Right hindlimb (tissue), 1 donor: ENCODE measurements at places on chromosomes 3 and 15.
A peak's percentile ranks its signal among the peaks of the same experiment; 100 is the strongest.

GRCh38 chr15:68658151-68658550 is 79.4 kb downstream of the CORO2B start:
- peak; percentile 71 for DNase-seq

DNA sequence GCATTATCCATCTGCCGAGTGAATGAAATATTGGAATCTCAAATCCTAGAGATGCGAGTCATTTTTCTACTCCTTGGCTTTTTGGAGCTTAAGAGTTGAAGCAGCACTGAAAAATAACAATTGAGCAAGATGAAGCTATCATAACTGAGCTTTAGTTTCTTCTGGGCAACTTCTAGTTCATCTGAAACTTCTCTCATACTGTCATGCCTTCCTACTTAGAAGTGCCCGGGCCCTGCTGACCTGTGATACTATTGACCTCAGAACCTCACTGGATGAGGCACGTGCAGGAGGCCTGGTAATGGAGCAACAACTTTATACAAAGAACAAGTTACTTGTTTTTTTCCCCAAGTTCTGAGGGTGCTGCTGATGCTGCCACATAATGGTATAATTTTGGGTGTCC is 48.5 kb upstream of the P3H2 start:
- DNase-seq: no peak

GRCh38 chr3:32958509-32958908 is 7.1 kb downstream of the CCR4 start:
- no peak for DNase-seq

DNA sequence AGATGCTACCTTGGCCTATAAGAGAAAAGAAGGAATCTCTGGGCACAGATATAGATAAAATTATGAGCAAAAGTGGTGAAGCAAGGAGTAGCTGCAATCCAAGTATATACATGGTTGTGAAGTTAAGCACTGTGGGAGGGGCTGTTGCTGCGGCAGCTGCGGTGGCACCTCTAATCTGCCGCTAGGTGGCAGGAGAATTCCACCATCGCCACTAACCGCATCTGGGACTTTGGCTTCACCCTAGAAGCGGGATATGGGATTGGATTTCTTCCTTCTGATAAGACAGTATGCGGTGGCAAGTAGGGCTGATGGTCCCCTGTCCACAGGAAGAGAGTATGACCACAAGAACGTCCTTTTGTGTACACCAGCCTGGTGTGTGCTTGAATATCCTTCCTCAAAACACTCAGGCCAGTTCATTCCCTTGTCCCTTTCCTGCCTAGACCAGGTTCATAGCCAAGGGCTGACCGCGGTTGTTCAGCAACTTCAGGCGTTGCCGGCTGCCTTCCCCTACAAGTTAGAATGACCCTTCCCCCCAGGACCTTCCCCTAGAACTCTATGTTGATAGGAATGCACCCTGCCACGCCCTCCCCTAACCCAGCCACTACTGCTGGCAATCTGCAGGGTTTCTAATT is 5.1 kb downstream of the MAGEL2 start:
- peak; percentile 77 for DNase-seq

DNA sequence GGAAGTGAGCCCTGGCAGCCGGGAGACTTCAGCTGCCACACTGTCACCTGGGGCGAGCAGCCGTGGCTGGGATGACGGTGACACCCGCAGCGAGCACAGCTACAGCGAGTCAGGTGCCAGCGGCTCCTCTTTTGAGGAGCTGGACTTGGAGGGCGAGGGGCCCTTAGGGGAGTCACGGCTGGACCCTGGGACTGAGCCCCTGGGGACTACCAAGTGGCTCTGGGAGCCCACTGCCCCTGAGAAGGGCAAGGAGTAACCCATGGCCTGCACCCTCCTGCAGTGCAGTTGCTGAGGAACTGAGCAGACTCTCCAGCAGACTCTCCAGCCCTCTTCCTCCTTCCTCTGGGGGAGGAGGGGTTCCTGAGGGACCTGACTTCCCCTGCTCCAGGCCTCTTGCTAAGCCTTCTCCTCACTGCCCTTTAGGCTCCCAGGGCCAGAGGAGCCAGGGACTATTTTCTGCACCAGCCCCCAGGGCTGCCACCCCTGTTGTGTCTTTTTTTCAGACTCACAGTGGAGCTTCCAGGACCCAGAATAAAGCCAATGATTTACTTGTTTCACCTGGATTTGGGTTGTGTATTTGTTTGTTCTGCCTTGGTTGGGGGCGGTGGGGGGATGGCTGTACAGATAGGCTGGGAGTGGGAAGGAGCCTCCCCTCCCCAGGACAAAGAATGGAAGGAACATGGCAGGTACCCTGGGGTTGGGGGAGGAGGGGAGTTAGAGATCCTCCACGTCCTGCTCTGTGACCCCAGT is 2.9 kb upstream of the GRM2 start:
- DNase-seq: peak; percentile 18

DNA sequence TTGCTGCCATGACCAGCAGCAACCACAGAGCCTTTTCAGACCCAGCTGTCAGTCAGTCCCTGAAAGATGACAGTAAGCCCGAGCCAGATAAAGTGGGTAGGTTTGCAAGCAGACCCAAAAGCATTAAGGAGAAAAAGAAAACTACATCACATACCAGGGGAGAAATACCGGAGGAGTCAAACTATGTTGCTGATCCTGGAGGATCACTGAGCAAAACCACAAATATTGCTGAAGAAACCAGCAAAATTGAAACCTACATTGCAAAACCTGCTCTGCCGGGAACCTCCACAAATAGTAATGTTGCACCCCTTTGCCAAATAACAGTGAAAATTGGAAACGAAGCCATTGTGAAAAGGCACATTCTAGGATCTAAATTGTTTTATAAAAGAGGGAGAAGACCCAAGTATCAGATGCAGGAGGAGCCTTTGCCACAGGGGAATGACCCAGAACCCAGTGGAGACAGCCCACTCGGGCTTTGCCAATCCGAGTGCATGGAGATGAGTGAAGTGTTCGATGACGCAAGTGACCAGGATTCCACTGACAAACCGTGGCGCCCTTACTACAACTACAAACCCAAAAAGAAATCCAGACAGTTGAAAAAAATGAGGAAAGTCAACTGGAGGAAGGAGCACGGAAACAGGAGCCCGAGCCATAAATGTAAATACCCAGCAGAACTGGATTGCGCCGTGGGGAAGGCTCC is 42.1 kb upstream of the RASA2 start:
- DNase-seq: no peak

- DNase-seq: no peak
These were observed 54.0 kb downstream of the DAPK2 start for GRCh38 chr15:63992300-63992699.

DNA sequence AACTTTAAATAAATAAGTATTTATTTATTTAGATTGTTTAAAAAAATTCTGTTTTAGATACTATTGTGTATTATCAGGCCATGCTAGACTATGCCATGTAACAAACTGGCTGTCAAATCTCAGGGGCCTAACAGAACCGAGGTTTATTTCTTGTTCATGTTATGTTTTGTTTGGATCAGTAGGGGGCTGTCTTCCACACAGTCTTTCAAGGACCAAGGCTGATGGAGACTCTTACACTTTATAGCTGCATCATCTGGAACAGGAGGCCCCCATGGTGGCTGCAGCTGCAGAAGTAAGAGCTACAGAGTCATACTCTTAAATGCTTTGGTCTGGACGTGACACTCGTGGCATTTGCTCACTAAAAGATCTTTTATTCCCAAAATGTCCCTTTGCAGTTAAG is 33.0 kb upstream of the ARL14 start:
- no peak for DNase-seq

DNA sequence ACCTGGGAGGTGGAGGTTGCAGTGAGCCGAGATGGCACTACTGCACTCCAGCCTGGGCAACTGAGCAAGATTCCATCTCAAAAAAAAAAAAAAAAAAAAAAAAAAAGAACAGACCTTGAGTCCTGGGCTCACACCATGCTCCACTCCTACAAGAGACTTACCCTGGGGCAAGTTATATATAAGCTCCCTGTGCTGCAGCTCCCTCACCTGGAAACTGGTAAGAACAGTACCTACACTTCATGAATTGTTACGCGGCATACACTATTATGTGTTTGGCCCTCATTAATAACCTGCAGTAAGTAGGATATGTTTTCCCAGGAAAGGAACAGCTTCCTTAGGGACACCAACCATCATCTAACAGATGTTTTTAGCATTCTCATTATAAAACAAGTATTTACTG is 119.6 kb downstream of the FMN1 start:
- DNase-seq: no peak

- peak; percentile 71 for DNase-seq
These were observed 45.2 kb downstream of the TYRO3 start for GRCh38 chr15:41603941-41604911.

DNA sequence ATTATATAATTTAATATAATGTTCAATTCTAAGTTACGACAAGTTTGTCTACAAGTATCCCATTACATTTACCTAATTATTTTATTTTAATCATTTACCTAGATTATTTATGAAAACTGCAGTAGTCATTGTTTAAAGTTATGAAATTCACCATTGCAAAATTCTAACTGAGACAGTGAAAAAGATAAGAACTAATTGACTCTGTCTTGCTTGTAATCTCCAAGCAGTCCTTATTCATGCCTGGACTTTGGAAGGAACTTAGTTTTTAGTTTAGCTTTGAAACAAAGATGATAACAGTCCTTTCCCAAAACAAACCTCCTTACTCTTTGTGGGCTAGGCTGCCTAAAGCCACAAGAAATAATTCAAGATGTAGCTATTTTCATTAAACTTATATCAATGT is 165.0 kb downstream of the SUCNR1 start:
- DNase-seq: no peak

DNA sequence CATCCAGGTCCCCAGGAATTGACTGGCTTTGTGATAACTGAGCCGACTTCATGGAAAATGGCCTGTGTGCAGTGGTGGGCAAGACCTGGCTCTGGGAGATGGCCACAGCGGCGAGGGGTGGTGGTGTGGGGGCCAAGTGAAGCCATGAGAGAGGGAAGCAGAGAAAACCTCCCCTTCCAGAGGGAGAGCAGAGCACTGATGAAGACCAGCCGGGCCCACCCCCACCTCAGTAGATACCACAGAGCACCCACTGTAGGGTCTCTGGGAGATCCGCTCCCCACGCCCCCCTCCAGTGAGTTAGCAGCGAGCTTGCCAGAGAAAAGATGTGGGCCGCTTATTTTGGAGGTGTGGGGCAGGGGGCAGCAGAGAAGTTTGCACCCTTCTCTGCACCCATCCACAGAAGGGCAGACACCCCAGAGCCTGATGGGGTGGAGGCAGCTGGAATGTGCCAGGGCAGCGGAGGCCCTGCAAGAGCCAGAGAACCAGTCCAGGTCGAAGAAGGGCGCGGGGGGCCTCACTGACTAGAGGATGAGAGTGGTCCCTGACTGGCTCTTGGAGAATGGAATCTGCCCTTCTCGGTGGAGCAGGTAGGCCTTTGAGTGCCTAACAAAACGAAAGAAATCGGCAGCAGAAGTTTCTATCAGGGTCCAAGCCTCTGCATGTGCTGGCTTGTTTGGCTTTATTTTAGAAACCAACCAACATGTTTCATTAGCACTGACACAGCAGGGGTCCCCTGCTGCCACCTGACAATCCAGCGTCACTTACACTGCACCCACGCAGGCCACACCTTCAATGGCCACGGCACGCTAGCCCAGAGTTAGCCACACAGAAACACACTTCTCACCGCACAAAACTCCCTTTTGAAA is 28.3 kb downstream of the MELTF start:
- DNase-seq: peak; percentile 11

DNA sequence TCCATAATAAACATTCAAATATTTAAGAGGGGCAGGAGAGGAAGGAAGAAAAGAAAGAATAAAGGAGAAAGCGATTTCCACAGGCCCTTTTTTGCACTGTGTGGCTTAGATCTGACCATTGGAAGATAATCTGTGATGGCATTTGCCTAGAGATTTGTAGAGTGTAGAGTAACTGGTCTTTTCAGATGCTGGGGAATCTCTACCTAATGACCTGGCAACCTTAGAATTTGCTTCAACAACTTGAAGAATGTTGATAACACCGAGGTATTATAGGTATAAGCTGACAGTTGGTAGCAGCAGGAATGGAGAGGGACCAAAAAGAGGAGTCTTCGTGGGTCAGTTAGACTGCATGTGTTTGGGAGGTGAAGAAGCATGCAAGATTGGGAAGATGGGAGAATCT is 20.9 kb upstream of the AVEN start:
- DNase-seq: no peak

DNA sequence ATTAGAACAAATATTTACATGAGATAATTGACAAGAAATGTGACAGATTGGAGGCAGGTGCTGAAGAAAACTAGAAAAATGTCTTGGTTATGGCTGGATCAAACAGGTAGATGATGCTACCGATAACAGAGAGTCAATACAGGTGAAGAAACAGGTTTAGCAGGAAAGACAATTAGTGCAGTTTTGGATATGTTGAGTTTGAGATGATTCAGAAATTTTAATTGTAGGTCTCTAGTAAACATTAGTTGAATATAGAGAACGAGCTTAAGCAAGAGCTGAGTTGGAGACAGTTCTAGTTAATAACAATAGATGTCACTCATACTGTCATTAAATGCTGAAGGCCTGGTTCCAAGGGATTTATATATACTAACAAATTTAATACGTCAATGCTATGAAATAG is 524.4 kb downstream of the NSUN3 start:
- DNase-seq: no peak

- no peak for DNase-seq
These were observed 55.2 kb downstream of the CCDC66 start for GRCh38 chr3:56612146-56612545.

GRCh38 chr3:124985349-124985748 is 50.8 kb upstream of the MUC13 start:
- no peak for DNase-seq

- DNase-seq: no peak
These were observed 18.1 kb downstream of the HEMK1 start for GRCh38 chr3:50587373-50587772.
